ENCODE measurements at places on chromosomes 11 and 22.

GRCh38 chr11:70496591-70497535 is 98.5 kb downstream of the CTTN start:
- no peak for DNase-seq

GRCh38 chr11:10818594-10818993 is 9.9 kb upstream of the EIF4G2 start:
- no peak for DNase-seq

GRCh38 chr11:44397586-44398178 is 87.7 kb upstream of the ALX4 start:
- DNase-seq: no peak

DNA sequence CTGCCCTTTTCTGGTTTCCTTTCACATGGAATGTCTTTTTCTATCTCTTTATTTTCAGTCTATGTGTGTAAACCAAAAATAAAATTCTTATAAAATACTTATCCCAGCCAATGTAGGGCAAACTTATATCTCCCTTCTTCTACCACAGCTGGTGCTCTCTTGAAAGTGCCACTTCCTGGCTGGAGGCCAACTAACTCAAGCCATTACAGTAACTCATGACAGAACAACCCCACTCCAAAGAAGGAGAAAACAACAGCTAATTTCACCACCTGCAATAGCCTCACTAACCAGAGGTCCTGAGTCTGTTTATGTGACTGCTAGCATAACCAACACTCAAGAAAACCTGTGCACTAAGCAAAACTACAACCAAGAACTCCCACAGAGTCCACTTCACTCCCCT is 74.9 kb upstream of the DBX1 start:
- no peak for DNase-seq

- no peak for DNase-seq
These were observed 52.6 kb downstream of the TENM4 start for GRCh38 chr11:79388201-79388600.

GRCh38 chr11:84854498-84854880 is 772.7 kb downstream of the DLG2 start:
- no peak for DNase-seq

GRCh38 chr11:86535773-86536172 is 136.6 kb downstream of the ME3 start:
- no peak for DNase-seq

- DNase-seq: no peak
These were observed 1.7 kb downstream of the UBXN1 start for GRCh38 chr11:62677156-62677555.

DNA sequence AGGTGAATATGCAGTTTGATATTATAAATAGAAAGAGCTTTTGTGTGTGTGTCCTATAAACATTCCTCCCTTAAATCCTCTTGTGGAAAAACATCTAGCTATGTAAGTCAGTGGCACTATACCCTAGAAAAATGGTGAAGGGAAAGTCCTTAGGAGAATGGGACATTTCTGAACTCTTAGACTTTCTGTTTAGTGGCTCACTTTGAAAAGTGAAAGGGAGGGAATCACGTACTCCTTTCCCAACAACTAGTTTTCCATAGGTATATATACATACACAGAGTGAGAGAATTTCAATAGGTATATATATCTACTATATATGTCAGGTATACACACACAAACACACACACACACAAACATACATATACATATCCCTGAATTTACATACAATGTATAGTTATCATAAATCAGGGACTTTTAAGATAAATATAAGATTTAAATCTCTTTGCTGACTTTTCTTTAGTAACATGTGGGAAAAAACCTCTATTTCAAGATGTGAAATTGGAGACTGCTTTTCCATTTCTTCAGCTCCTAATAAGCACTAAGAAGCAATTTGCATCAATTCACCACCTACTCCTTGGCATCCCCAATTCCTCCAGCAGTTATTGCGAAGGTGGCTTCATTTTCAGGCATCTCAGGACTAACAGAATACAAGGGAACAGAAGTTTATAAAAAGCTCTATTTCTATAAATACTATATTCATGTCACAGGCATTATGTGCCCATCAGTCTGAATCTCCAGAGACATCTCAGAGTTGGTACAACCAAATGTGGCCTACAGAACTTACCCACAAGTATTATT is 13.5 kb upstream of the DDX17 start:
- no peak for DNase-seq

DNA sequence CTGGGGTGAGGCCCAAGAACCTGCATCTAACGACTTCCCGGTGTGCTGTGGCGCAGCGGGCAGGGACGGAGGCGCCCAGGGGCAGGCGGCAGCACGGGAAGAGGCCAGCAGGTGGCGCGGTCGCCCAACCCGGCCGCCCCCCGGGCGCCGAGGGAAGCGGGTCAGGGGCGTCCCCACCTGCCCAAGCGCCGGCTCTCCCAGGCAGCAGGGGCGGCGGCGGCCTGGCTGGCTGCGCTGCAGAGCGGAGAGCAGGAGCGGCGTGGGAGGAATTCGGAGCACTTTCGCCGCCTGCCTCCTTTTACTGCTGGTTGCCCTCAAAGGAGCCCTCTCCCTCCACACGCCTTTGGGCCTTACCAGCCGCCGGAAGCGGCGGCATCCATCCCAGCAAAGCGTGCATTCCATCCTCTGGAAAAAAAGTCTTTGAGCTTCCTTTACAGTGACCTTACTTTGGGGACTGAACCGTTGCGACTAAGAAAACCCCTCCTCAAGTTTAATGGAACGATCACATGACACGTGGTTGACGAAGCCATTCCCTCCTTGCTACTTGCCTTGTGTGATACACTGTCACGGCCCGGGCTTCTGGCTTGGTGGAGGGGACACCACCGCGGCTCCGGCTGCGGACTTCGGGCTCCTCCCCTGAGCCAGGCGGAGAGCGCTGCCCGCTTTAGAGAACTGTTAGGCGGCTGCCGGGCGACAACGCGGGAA is 106.8 kb upstream of the CLMP start:
- DNase-seq: peak; percentile 79

GRCh38 chr11:45890886-45891550 is 5.6 kb downstream of the MAPK8IP1 start:
- no peak for DNase-seq

GRCh38 chr11:108685419-108686130 is 20.7 kb downstream of the DDX10 start:
- DNase-seq: no peak

DNA sequence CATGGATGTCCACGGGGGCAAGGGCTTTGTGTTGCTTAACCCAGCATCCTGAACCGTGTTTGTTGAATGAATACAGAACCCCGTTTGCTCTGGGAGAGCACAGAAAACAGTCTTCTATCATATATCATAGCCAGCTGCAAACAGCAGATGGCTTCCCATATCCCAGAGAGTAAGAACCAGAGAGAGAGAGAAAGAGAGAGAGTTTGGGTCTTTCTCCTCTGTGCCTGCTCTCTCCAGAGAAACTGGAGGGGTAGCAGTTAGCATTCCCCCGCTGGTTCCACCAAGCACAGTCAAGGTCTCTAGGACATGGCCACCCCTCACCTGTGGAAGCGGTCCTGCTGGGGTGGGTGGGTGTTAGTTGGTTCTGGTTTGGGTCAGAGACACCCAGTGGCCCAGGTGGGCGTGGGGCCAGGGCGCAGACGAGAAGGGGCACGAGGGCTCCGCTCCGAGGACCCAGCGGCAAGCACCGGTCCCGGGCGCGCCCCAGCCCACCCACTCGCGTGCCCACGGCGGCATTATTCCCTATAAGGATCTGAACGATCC is 440 bp upstream of the TIMP3 start:
- DNase-seq: no peak

GRCh38 chr11:88886796-88887195 is 179.0 kb downstream of the GRM5 start:
- DNase-seq: peak; percentile 2

DNA sequence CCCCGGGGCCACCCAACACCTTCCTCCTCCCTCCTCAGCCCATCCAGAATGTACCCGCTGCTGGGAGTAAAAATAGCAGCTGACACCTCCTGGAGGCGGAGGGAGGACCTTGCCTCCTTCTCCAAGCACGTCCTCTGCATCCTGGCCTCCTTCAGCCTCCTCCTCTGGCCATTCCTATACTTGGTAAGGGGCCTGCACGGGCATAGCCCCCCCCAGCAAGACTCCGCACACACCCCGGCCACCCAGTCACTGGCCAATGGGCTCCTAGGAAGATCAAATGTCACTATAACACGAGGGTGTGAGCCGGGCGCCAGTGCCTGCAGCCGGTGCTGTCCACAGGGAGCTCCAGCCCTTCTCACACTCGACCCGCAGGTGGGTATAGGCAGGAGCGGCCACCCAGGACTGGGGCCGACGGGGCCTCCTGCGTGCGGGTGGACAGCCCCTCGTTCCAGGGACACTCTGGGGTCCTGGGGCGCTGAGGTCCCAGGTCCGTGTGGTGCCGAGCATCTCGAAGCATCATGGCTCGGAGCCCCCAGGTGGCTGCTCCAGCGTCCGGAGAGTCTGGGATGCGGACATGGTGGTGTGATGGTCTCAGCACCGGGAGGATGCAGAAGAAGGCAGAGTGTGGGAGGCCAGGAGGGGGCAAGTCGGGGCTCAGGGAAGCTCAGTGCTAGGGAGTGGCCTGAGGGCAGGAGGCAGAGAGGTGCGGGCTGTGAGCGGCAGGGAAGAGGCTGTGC is at the start of gene TNNT3:
Gene TNNT3, plus strand, starts transcription at position 313 of the 737 bp plus-strand sequence. CDS start 3,172 bp downstream, outside the sequence.
- no peak for DNase-seq

DNA sequence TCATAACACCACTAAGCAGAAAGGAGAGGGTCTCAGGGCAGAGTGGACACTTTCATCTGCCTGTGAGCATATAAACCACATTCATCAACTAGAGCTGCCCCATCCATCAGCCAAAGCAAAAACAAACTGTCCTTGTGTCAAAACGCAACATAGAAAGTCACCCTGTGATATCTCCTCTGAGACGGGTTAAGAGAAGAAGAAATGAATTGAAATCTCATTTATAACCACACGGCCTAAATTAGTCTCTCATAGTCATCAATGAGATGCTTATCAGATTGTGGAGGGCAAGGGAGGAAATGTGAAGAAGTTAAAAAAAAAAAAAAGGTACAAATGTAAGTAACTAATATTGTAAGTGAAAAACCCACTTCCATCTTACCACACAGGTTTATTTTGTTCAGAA is 75.7 kb downstream of the SIK3 start:
- DNase-seq: peak; percentile 18

- DNase-seq: peak; percentile 13
These were observed 12.3 kb downstream of the MB start for GRCh38 chr22:35604621-35605368.

- no peak for DNase-seq
These were observed 3.5 kb downstream of the LARGE2 start for GRCh38 chr11:45926001-45926401.

- no peak for DNase-seq
These were observed 221.4 kb downstream of the TENM4 start for GRCh38 chr11:79219186-79220045.

DNA sequence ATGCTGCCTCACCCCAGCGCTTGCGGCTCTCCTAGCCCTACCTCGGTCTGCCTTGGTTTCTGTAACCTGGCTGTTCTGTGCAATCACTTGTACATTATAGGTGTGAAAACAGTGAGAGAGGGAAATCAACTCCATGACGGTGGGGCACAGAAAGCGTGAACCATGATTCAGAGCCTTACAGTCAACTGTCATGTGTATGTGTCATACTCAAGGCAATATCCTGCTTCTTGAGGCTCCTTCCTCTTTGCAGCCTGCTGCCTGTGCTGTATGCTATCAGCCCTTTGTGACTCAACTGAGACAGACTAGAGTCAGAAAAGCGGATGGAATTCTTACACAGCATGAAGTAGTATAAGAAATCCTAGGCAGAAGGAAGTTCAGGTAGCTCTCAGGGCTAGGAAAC is 2.1 kb downstream of the NRIP3 start:
- DNase-seq: peak; percentile 77

GRCh38 chr11:105168457-105168856 is 28.9 kb upstream of the CARD18 start:
- no peak for DNase-seq

GRCh38 chr11:47536915-47537314 is 16.0 kb downstream of the CELF1 start:
- no peak for DNase-seq

- no peak for DNase-seq
These were observed 48.2 kb upstream of the FTH1 start for GRCh38 chr11:62015615-62016014.

- DNase-seq: no peak
These were observed 5.1 kb downstream of the SLC43A3 start for GRCh38 chr11:57421805-57422204.

- DNase-seq: no peak
These were observed 1.6 kb upstream of the TH start for GRCh38 chr11:2173150-2173693.

DNA sequence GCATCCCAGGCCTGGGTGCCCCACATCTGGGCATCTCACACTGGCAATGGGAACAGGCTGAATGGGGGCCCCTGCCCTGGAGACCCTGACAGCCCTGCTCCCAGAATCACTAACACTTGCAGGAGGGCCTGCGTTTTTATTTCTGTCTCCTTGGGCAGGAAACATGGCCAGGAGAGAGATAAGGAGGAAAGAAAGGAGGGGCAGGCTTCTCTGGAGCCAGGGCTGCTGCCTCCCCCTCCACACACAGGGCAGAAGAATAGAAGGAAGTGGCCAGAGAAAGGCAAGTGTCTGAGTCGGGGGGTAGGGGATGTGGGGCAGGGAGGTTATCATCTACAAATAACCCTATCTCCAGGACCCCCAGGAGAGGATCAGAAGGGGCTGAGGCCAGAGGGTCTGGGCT is 25.5 kb upstream of the TSPAN18 start:
- no peak for DNase-seq

DNA sequence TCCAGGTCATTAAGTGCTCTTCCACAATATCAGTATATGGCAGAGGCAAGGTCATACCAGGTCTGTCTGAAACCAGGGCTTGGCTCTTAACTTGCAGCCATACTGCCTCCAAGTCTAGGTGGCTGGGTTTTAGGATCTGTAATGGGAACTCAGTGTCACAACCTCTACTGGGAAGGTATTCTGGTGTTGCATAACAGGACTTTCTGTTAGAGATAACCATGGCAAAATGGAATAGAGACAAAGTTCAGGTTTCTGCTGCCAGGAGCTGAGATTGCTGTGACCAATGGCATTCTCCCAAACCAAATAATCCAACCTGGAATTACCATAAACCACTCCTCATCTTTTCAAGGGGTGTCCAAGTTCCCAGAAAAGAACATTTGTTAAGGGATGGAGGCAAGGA is 6.8 kb upstream of the SAA1 start:
- no peak for DNase-seq

DNA sequence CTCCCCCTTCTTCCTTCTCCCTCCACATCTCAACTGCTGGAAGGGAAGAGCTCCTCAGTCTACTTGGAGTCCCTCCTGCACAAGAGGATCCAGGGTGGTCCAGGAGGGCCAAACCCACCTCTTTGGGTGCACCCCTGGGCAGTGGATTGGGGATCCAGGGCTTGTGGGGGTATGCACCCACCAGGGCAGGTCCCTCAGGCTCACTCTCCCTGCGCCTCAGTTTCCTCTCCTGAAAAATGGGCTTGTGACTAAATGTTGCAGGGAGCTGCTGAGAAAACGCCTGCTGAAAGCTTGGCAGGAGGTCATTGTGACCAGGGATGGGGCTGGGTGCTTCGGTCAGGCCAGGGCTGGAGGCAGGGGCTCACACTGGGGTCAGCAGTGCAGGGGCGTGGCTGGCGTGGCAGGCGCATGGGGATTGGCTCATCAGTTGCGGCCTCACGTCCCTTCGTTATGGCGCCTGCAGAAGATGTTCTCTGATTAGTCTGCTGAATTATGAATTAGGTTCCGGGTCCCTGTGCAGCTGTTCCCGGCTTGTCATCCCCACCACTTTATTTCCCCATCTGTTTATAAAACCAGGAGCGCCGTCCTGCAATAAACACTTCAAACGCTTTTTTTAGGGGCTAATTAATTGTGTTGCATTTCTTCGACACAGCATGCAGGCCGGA is 25.7 kb upstream of the CCDC188 start:
- no peak for DNase-seq

Measured in stimulated activated CD4-positive, alpha-beta T cell treated with anti-CD3 and anti-CD28 coated beads, Interleukin-1b, Interleukin-23, amount 100 ng/mL, for 48 hours (primary cell).